ENCODE measurements at places on chromosomes 11 and 22.

DNA sequence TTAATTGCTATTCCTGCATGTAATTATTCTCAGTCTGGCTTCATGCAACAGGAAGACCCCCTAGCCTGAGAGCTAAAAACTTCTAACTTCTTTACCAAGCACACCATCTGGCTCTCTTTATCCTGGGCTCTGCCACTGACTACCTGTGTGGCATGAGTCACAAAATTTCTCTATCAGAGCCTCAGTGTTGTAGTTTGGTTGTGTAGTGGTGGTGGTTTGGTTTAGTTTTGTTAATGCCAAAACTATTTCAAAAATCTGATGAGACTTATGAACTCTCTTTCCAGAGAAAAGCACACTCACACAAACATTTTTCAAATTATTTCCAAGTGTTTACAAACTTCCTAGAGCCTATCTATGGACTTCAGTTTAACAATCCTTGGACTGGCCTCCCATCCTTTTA lies 7.5 kb upstream of the IL17RA start:
- ATAC-seq = no peak

GRCh38 chr11:100929377-100929776 lies 200.2 kb downstream of the PGR start:
- ATAC-seq = no peak

DNA sequence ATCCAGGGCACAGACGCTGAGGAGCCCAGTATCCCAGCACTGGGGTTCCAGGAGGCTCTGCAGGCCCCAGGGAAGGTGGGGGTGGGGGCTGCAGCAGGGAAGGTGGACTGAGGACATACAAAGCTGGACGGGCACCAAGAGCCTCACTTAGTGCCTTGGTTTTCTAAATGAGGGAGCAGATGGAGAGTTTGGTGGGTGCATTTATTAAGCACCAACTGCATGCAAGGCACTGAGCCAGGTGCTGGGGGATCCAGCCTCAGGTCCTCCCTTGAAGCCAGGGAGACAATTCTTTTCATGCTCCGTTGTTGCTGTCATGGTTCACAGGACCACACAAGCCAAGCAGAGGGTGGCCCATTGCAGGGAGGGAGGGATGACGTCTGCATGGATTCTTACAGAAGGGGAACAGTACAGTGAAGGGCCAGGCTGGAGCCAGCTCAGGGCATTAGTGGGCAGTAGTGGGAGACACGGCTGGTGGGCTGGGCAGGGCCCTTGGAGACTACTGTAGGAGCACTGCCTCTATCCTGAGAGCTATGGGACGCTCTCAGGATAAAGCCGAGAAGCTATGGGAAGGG lies 65.0 kb downstream of the MACROD1 start:
- ATAC-seq = peak; percentile 17

DNA sequence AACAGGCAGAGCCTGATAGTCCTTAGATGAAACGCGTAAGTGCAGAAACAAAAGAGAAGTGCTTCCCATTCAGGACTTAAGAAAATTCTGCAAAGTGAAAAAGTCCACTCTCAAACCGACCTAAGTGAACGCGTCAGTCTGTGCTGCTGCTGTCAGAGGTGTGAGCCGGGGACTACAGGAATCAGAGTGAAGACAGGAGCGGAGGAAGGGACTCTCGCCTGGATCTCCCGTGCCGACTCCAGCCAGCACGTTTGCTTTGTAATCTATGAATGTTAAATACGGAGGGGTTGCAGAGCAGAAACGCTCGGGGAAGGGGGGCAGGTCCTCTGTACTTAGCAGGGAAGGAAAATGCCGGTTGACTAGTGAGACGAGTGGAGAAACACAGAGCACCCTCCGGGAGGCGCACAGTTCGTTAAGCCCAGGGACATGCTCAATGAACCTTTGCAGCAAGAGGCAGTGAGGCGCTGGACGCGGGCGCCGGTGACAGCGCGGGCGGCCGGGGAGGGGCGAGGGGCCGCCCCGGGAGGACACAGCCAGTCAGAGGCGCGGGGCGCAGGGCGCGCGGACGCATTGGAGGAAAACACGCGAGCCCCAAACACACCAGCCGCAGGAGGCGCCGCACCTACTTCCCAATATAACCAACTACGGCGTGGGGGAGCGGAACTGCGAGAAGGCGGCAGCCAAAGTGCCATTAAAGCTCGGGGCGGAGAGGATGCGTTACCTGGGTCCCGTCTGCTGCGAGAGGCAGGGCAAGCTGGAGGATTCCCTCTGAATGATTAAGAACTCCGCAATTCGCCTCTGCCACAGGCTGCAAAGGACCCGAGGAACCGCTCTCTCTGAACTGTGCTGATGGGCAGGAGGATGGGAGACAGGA lies at the start of gene CNTN5:
Gene CNTN5 (plus strand): TSS at position 598 of the 874 bp plus-strand sequence.
- ATAC-seq = peak; percentile 91

DNA sequence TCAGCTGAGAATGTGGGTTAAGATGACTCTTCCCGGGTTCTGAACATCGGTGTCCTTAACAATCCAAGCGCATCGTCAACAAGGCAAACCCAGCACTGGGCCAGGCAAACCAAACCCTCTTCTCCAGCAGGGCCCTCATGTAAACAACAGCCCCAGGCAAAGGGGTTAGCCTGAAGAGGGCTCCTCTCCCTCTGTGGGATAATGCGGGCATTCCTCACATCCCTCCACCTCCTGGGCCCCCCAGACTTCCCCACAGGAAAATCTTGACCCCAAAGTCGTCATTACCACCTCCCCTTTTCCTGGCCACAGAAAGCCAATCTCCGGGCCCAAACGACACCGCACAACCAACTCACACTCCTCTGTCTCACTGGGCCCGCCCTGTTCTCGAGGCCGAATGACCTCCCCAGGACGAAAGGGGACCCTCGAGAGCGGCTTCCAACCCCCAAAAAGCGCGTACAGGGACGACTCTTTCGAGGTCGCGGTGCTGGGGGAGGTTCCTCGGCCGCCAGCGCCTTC lies 566 bp downstream of the DDB1 start:
- ATAC-seq = no peak

GRCh38 chr11:67418476-67419281 lies 3.2 kb downstream of the CARNS1 start:
- no peak for ATAC-seq

- ATAC-seq = no peak
Observed at GRCh38 chr11:115409116-115409670, 95.0 kb downstream of the CADM1 start.

DNA sequence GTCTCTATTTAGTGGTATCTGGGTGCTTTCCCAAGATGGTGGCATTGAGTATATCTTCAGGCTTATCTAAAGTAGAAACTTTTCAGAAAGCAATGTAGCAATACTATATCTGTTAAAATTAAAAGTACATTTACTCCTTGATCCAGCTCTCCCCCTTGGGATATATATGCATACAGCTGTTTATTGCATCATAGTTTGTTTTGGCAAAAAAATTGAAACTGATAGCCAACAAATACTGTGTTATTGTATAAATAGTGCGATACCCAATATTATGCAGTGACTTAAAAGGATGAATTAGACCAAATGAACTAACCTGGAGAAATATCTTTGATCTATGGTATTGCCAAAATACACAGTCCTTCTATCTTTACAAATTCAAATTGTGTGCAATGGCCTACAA lies 8.4 kb upstream of the OR10A3 start:
- no peak for ATAC-seq

GRCh38 chr11:96055706-96056387 lies 131.9 kb upstream of the MTMR2 start:
- peak; percentile 38 for ATAC-seq

GRCh38 chr22:37599153-37599552 lies 9.5 kb upstream of the GGA1 start:
- no peak for ATAC-seq

- no peak for ATAC-seq
Observed at GRCh38 chr11:14555818-14556217, 35.6 kb upstream of the PSMA1 start.

DNA sequence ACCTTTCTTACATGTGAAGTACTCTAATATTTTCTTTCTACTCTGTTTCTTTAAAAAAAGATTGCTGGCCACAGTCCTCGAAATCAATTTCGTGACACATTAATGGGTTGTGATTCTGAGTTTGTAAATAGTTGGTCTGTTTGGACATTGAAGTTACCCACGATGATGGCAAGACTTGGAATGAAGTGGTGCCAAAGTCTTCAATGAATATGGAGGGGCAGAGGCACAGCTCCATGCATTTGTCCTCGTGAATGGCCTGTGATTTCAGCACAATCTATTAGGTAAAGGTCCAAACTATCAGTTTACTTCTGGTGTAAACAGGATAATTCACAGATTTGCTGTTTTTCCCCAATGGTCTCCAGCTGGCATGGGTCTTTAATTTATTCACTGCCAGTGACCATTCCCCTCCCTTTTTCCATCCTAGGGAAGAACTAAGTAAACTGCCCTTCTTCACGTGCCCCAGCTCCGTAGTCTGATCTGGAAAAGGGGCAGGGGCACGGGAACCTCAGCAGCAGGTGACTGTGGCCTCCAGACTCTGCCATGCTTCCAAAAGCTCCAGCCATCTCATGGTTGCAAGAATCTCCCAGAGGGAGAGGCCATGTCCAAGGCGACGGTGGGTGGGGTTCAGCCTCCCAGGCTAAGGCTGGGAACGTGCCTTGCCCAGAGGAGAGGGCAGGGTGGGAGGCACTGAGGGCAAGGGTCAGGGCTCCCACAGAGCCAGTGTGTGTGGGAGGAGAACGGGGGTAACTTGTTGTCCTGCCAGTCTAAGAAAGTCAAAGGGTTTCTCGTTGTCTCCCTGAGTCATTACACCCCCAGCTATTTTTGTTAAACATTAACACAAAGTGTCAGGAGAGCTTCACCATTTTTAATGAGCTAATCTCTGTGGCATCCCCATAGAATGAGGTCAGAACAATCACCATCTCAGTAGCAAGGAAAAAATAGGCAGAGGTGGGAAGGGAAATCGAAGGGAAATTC lies 16.9 kb upstream of the PEX26 start:
- ATAC-seq = peak; percentile 69

GRCh38 chr22:48886604-48887393 lies 940.9 kb downstream of the BRD1 start:
- ATAC-seq = no peak
